ENCODE measurements at places on chromosomes 5 and 9. TPM values are rescaled to one million over a fixed set of nuclear protein-coding genes. Genes with fewer than 3 reads are reported as not detected.

- H3K27ac ChIP-seq: no peak overlapping the region
- no peaks in the 10 kb centered on the region for H3K27me3 ChIP-seq
- no peaks in the 10 kb centered on the region for H3K4me1 ChIP-seq
- no peak for DNase-seq
Measured at GRCh38 chr5:9445826-9446388, 100.0 kb downstream of the SEMA5A start.

Gene APBA1
- 6.7 TPM for total RNA-seq

GRCh38 chr9:115883467-115884329 lies 269.9 kb upstream of the PAPPA start:
- H3K4me3 ChIP-seq: no peak overlapping the region
- DNase-seq: peak; percentile 34
- no peaks in the 10 kb centered on the region for H3K4me1 ChIP-seq
- H3K27me3 ChIP-seq: no peaks in the 10 kb centered on the region
- no peak overlapping the region for H3K27ac ChIP-seq

GRCh38 chr5:79845448-79846197 lies 145.4 kb downstream of the MTX3 start:
- no peak overlapping the region for H3K27ac ChIP-seq
- H3K4me1 ChIP-seq: no peaks in the 10 kb centered on the region
- DNase-seq: no peak

DNA sequence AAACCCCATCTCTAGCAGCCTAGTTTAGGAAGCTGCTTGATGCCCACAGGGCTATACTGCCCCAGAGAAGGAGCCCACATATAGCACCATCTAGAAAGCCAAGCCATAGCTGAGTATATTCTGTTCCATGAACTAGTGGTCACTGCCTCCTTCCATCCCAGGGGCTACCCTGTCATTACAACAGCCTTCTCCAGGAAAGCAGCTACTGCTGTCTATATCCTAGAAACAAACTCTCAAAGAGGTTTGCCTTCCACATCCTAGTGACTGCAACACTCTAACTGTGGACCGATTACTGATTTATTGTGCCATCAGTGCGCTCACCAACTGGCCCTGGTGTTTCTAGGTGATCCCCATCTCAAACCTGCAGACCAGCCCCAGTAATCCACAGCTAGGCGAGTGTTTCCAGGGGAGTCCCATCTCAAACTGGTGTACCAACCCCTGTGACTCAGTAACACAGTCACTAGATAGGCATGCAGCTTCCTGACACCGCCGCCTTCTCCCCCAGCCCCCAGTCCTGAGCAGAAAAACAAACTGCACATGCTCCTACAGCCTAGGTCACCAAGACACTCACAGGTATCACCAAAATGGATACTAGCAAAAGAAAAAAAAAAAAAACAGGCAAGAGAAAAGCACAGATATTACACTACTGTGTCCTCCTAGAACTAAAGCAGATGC lies 14.8 kb downstream of the SPTLC1 start:
- H3K27ac ChIP-seq: peak overlapping the region; percentile 24
- H3K36me3 ChIP-seq: peaks cover 18% of the 10 kb centered on the region
- no peaks in the 10 kb centered on the region for H3K27me3 ChIP-seq
- H3K4me3 ChIP-seq: peak overlapping the region; percentile 6

DNA sequence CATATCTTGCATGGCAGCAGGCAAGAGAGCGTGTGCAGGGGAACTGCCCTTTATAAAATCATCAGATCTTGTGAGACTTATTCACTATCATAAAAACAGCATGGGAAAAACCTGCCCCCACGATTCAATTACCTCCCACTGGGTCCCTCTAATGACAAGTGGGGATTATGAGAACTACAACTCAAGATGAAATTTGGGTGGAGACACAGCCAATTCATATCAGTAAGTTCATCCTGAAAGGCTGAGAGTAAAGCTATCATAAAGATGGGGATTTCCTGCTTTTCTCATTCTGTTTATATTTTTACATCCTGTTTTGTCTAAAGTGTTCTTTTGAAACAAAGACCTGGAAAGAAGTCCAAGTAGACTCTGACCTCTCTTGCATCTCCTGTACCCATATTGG lies 28.9 kb upstream of the IL33 start:
- H3K36me3 ChIP-seq: no peaks in the 10 kb centered on the region
- DNase-seq: no peak
- no peaks in the 10 kb centered on the region for H3K27me3 ChIP-seq
- H3K4me3 ChIP-seq: no peak overlapping the region
- H3K4me1 ChIP-seq: peaks cover 12% of the 10 kb centered on the region

DNA sequence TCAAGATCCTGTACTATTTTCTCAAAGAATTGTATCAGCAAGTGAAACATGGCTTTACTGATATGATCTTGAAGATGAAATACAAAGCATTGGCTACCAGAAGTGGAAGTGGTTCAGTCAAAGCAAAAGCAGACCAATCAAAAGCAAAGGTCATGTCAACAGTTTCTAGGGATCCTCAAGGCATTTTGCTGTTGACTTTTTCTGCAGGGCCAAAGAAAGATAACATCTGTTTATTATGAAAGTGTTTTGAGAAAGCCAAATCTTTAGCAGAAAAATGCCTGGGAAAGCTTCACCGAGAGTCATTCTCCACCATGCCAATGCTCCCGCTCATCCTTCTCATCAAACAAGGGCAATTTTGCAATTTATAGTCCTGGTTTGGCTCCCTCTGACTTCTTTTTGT lies 90.3 kb upstream of the ACO1 start:
- DNase-seq: no peak
- no peak overlapping the region for H3K27ac ChIP-seq
- no peak overlapping the region for H3K4me3 ChIP-seq
- H3K27me3 ChIP-seq: peaks cover 15% of the 10 kb centered on the region
- no peaks in the 10 kb centered on the region for H3K36me3 ChIP-seq
- no peaks in the 10 kb centered on the region for H3K4me1 ChIP-seq

Gene SMIM33
- total RNA-seq: not detected

DNA sequence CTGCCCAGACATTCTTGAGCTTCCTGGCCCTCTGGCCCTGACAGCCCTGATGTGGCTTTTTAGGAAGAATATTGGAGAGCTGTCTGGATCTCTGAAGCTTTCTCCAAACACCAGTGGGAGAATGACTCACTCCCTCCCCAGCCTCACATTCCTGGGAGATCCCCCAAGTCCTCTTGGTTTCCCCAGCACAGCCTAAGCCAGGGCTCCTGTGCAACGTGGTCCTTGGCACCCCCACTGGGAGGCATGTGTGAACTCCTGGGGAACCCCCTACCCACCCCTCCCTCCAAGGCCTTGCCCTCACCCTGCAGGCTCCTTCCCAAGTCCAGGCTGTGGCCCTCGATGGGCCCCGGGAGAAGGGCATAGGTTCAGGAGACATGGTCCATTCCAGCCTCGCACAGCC lies 12.7 kb downstream of the GLIPR2 start:
- no peak overlapping the region for H3K27ac ChIP-seq
- no peaks in the 10 kb centered on the region for H3K36me3 ChIP-seq
- peaks cover 19% of the 10 kb centered on the region for H3K27me3 ChIP-seq
- no peak overlapping the region for H3K4me3 ChIP-seq

Gene KCNIP1
- total RNA-seq: not detected

DNA sequence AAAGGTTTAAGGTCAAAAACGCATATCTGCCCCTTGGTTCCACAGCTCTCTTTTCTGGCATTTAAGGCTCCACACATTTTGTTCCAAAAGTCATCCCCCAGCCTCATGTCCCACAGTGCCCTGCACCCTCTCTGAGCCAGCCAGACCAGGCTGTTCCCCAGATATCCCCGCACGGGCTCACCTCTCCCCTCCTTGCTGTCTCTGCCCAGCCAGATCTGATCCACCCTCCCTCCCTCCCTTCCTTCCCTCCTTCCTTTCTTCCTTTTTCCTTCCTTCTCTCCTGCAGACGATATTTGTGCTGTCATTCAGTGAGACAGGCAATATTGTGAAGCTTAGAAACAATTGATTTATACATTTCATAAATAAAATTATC lies 37.0 kb downstream of the DUSP1 start:
- H3K27ac ChIP-seq: peak overlapping the region; percentile 78
- H3K36me3 ChIP-seq: peaks cover 18% of the 10 kb centered on the region
- peak overlapping the region; percentile 1 for H3K4me3 ChIP-seq
- DNase-seq: no peak
- H3K4me1 ChIP-seq: peaks cover 38% of the 10 kb centered on the region

DNA sequence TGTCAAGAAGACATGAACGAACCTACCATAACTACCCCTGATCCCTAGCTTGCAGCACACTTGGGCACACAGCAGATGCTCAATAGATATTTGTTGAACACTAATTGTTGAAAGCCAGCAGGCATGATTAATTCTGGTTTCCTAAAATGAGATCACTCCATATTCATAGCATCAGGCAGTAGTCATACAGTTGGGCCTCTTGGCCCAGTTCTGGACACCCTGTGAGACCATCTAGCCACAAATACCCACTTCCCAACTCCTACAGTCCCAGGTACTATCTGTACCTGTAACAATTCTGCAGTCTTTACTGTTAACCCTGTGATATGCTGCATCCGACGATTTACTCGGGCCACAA lies 24.2 kb downstream of the P4HA2 start:
- no peaks in the 10 kb centered on the region for H3K4me1 ChIP-seq
- no peak for DNase-seq
- no peaks in the 10 kb centered on the region for H3K27me3 ChIP-seq
- H3K4me3 ChIP-seq: no peak overlapping the region
- H3K36me3 ChIP-seq: peaks cover 6% of the 10 kb centered on the region

DNA sequence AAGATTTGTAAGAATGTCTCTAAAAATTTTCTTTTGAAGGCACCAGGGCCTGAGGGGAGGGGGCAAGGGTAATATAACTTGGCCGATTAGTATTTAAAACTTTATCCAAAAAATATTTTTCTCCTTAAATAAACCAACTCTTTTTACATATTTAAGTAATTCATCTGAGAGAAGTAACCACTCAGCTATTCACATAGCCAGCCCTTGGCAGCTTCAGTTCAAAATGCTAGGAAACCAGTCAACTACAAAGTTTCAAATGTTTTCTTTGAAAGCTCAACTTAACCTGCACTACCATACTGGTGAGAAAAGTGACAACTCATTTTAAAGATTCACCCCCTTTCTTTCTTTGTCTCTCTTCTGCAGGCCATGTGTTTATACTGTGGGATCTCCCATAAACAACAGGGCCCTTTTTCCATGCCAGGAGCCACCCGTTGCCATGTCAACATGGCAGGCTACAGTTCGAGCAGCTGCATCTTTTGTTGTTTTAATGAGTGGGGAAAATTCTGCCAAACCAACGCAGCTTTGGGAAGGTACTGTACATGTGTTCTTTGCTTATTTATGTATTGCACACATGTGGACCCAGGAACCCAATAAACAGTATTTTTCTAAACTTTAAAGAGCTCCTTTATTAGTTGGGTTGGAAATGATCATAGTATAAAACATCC lies 46.3 kb downstream of the AOPEP start:
- H3K4me1 ChIP-seq: no peaks in the 10 kb centered on the region
- no peak overlapping the region for H3K4me3 ChIP-seq
- no peak overlapping the region for H3K27ac ChIP-seq

DNA sequence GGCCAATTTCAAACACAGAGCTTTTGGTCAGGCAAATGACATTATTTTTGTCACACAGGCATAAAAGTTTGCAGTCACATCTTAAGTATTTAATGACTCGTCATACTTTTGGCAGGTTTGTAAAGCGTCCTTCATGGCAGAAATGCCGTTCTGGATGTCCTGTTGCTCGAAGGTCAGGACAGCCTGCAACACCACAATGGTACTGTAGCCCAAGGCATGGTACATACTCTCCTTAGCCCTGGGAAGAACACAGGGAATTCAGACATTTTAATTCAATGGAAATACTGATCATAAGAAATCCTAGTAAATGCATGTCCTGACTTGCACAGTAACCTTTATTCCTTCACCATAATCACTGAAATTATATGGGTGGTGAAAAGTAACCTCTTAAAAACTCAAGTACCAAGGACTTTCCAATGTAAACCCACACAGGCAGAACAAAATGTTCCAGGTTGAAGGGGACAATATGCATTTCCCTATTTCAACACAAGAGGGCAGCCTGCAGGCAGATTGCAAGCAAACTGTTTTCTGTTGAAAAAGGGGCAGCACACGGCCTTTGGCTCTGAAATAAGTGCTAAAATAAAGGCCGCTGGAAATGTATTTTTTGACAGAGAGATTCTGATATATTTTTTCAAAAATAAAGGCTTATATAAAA lies 95.7 kb downstream of the TTC39B start:
- H3K27me3 ChIP-seq: no peaks in the 10 kb centered on the region
- no peaks in the 10 kb centered on the region for H3K36me3 ChIP-seq
- H3K27ac ChIP-seq: no peak overlapping the region
- no peaks in the 10 kb centered on the region for H3K4me1 ChIP-seq
- no peak overlapping the region for H3K4me3 ChIP-seq

- no peak overlapping the region for H3K27ac ChIP-seq
- H3K4me1 ChIP-seq: peaks cover 6% of the 10 kb centered on the region
- no peaks in the 10 kb centered on the region for H3K36me3 ChIP-seq
- no peaks in the 10 kb centered on the region for H3K27me3 ChIP-seq
- DNase-seq: no peak
- H3K4me3 ChIP-seq: no peak overlapping the region
Measured at GRCh38 chr9:92736563-92737215, 27.9 kb downstream of the BICD2 start.

Gene SETX
- 22.8 TPM for total RNA-seq

Gene NIPBL
- 53.2 TPM for total RNA-seq

Gene MZB1
- 0.24 TPM for total RNA-seq

- no peak overlapping the region for H3K27ac ChIP-seq
- no peaks in the 10 kb centered on the region for H3K4me1 ChIP-seq
- no peak for DNase-seq
- H3K4me3 ChIP-seq: no peak overlapping the region
Measured at GRCh38 chr5:166551384-166551783, 1740.1 kb upstream of the WWC1 start.

- DNase-seq: no peak
- H3K4me1 ChIP-seq: no peaks in the 10 kb centered on the region
- H3K27ac ChIP-seq: no peak overlapping the region
- no peaks in the 10 kb centered on the region for H3K36me3 ChIP-seq
- H3K4me3 ChIP-seq: no peak overlapping the region
- no peaks in the 10 kb centered on the region for H3K27me3 ChIP-seq
Measured at GRCh38 chr5:97364731-97365130, 181.7 kb upstream of the RIOK2 start.

Gene SLC6A19
- not detected for total RNA-seq

DNA sequence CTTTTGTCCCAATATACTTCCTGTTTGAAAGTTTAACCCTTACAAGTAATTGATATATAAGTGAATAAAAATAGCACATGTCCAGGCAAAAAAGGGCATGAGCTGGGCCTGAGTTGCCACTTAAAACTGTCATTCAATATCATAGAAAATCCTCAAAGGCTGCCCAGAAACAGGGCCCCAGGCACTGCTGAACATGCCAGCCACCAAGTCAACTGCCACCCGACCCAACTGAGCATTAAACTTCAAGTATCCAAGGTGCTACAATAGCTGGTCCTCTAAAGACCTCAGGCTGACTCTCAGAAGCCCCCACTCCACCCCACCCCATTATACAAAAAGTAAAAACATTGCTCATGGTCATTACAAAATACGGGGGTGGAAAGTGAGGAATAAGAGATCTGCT lies 83.7 kb downstream of the CEMIP2 start:
- H3K4me1 ChIP-seq: peaks cover 56% of the 10 kb centered on the region
- DNase-seq: no peak
- H3K4me3 ChIP-seq: no peak overlapping the region
- peaks cover 56% of the 10 kb centered on the region for H3K36me3 ChIP-seq
- H3K27ac ChIP-seq: no peak overlapping the region

Gene BRINP1
- total RNA-seq: not detected
